ENCODE measurements at places on chromosomes 7 and 10.

DNA sequence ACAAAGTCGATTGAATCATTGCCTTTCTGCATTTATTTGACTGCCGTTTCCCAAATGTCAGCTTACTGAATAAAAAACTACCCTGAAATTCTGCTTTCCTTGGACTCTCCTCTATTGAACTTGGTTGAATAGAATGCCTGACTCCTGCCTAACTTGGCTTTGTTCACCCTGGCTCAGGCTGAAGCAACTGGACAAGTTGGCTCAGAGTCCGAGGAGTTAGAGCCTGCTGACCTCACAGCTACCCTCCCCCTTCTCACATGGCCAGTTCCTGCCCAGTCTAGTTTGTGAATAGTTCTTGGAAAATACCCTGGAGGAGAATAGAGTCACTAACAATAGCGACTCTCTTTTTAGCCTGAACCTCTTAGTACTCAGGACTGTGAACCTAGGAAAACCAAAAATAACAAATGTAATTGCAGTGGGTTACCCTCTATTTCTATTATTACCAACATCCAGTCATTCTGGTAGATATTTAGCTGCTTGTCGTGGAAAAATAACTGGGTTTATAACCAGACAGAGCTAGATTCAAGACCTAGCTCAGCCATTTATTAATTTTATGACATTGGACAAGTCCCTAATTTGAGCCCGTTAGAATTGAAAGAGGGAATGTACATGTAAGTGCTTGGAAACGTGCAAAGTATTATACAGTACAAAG is 17.3 kb upstream of the NRBF2 start:
- DNase-seq, result no peak

GRCh38 chr10:71528371-71529206 is 131.9 kb downstream of the CDH23 start:
- DNase-seq, result no peak

DNA sequence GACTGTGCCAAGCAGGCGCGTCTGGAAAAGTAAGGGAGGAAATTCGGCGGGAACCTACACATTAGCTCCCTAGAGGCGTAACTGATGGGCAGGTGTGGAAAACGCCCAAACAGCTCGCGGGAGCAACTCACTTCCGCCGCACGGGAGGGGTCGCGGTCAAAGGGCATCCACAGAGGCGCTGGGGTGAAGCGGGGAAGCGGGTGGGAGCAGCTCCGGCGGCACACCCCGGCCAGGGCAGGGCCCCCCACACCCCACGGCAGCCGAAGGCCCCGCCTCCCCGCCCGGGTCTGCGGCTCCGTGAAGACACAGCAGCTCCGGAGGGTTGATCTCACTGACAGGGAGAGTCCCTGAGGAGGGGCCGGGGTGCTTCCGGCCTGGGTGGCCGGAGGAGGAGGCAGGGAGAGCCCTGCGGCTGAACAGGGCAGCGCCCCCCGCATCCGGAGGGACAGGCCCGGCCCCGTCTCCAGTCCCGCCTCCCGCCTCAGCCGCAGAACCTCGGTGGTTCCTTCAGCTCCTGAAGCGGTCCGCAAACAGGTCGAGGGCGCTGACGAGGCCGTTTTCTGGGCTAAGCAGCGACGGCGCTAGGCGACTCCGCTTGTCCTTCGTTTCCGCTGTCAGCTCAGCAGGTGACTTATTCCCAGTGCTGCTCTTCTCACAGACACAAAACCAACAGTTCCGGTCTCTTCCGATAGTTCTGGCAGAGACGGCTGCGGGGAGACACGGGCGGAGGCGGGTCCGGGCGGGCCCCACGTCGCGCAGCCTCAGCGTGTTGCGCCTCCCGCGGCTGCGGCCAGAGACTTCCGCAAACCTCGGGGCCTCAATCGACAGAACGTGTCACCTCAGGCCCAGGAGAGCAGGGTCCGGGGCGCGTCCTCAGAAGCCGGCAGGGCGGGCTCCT is 276.1 kb downstream of the DNAJB6 start:
- no peak for DNase-seq

DNA sequence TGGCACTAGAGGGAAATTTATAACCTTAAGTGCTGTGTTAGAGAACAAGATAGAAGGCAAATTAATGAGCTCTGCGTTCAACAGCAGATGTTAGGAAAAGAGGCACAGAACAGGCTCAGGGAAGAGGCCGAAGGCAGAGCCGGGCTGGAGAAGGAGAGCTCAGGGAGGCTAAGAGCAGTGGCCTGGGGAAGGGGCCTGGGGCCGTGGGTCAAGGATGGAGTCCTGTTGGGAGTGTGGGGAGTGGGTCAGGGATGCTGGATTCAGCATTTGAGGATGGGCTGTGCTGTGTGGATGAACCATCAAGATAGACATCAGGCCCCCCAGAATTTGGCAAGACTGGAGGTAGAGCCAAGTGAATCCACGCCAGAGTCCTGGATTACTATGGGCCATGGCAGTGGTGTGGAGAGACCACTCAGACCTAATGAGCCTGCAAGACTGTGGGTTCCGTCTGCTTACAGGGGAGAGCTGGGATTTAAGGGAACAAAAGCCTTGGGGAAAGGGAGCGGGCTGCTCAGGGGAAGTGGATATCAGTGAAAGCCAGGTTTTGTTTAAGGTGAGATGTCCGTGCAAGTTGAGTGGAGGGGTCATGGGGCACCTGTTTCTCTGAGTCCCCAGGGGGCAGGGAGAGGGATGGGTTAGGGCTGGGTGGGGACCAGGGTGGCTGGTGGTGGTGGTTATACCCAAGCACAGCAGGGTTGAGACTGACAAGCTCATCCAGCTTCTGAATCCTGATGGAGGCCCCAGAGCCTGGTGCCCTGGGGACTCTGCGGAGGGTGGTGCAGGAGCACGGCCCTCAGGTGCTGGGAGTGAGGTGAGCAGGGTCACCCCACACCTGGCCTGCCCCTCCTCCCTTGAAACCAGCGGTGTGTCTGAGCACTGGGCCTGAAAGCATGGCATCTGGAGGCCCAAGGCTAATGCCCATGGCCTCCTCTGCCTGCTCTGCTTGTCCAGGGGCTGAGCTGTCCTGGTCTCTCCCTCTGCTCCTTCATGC is 101.7 kb downstream of the BMS1 start:
- no peak for DNase-seq

GRCh38 chr10:77699080-77699645 is 61.6 kb upstream of the KCNMA1 start:
- DNase-seq, result no peak

GRCh38 chr10:30747633-30748032 is 118.1 kb upstream of the LYZL2 start:
- DNase-seq, result no peak

- DNase-seq, result no peak
Observed at GRCh38 chr10:80580638-80581468, 43.2 kb downstream of the SH2D4B start.

GRCh38 chr7:46569133-46569465 is 648.0 kb upstream of the IGFBP3 start:
- no peak for DNase-seq

GRCh38 chr7:39265641-39266591 is 288.2 kb downstream of the POU6F2 start:
- no peak for DNase-seq

- no peak for DNase-seq
Observed at GRCh38 chr7:25802057-25802456, 349.9 kb upstream of the NFE2L3 start.

DNA sequence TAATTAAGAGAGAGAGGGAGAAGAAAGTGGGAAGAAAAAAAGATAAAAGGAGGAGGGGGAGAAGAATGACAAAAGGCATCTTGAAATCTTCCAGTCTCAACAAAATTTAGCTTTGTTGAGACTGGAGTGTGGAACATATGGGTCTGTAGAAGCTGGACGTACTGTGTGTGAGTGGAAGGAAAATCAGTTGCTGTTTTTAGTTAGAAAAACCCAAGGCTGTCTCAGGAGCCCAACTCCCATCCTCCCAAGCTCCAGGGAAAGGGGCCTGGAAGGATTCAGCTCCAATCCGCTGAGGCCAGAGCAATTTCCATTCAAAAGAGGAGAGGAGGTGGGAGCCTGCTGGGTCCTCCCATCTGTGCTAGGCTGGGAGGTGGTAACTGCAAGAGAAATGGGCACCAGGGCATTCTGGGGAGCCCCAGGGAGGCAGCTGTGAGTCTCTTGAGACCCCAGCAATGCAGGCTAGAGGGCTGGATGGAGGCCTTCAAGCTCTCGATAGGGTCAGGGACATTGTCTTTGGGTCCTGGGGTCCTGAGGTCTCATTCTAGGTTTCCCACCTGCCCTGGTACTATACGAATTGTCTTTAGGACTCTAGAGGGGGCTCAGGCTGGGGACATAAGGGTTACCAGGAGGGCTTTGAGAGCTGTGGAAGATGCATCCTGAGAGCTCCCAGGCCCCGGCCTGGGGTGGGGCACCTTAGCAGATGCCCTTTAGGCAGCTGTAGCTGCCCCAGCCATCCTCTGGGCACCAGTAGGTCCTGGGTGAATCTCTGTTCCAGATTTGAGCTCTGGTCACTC is 21.4 kb downstream of the ADCYAP1R1 start:
- DNase-seq, result no peak

- DNase-seq, result no peak
Observed at GRCh38 chr10:44253769-44254462, 131.0 kb downstream of the CXCL12 start.

GRCh38 chr7:47594406-47594805 is 12.5 kb upstream of the TNS3 start:
- no peak for DNase-seq

DNA sequence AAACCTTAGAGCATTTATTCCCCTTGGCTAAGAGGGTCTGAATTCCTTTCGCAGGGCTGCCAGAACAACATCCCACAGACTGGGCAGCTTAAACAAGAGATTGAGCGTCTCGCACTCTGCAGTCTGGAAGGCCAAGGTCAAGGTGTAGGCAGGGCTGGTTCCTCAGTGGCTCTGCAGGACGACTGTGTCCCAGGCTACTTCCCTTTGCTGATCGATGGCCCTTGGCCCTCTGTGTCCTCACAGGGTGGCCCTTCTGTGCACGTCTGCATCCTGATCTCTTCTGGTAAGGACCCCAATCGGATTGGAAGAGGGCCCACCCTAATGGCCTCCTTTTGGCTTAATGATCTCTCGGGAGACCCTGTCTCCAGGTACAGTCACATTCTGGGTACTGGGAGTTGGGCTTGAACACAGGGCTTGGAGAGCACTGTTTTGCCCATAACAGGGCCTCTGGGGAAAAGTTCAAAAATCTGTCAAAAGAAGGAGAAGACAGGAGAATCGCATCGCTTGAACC is 35.1 kb upstream of the DNAJB6 start:
- DNase-seq, result no peak

DNA sequence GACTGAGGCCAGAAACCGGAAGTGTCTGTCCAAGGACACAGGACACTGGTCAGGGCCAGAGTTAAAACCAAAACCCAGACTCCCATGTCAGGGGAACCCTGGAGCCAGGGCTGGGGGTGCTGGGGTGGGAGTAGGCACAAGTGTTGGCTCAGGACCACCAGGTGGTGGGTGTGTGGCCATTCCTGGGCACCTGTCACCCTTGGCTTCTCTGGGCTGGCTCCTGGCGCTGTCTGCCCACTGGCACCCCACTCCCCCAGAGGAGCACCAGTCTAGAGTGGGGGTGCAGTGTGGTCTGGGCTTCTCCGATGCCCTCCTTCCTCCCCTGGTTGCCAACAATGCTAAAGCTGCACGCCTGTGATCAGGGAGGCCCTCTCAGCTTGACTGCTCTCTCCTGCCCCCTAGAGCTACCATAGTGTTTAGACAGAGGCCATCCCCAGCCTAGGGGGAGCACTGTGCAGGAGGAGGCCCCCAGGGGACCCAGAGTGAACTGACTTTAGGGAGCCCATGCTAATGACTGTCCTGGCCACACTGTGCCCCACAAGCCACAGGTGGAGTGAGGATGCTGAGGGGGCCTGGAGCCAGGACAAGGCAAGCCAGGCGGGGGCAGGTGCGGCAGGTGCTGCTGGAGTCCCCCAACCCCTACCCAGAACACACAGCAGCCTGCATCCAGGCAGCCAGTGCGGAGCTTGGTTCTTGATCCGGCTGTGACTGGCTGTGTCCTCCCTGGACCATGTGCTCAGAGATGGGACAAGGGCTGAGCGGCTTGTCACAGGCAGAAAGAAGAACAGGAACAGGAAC is 11.0 kb downstream of the RASGEF1A start:
- no peak for DNase-seq

- DNase-seq, result no peak
Observed at GRCh38 chr10:80253266-80253962, 36.0 kb downstream of the MAT1A start.

- no peak for DNase-seq
Observed at GRCh38 chr10:83343676-83344075, 795.6 kb upstream of the GHITM start.

DNA sequence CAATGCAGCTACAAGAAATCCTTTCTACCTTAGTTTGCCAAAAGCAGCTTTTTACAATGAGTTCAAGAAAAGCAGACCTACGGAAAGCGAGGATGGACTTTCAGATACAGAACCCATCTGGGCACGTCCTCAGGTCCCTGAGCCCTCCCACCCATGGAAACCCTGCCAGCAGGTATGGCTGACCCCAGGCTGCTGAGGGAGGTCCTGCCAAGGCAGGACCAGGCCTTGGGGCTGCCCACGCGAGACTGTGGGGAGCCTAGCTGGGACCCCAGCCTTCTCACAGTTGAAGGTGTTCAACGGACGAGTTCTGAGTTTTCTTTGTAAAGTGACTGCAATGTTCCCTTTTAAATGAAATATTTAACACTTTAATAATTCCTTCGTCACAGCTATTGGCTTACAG is 245.0 kb downstream of the MGMT start:
- no peak for DNase-seq

DNA sequence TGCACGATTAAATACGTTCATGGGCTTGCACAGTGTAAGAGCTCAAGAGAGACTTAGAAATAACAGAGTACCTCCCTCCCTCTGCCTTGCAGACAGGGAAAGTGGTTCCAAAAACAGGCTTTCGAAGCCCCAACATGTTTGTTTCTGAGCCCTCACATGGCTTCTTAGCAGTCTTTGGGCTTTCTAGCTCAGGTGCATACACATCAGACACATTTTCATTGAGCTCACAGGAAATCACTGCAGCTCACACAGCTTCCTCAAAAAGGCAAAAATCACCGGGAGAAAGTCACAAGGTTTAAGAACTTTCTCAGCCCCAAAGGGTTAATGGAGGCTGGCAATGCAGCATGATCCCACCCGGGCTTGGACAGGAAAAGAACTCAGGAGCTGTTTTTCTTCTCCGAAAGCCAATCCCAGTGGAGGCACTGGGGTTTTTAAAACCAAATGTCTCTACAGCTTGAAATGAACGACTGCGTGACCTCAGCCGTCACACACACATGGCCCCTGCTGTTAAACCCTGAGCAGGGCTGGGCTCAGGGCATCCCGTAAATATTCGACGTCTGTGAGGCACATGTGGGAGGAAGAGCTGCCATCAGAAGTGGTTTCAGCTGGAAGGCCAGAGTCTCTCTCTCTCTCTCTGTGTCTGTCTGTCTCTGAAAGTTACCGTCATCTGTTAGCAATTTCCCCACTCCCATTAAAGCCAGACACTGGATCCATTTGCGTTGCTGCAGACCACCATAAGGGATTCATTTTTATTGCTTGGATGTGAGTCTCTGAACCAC is 69.7 kb downstream of the CALML3 start:
- DNase-seq, result no peak

DNA sequence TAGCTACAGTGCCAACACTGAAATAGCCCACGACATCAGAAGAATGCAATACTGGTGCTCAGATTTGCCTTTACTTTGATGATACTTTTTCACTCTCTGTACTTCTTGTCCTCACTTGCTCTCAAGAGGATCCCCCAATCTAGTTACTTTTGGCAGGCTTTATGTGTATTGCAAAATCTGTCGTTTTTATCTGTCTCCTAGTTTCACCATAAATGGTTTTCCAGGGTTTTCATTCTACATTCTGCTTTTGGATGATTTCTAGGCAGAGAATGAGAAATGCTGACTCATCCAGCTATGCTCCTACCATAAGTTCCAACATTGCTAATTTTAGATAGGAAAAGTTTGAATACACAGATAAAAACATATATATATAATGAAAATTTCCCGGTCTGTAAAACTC is 659.5 kb upstream of the NRG3 start:
- no peak for DNase-seq

GRCh38 chr7:116552602-116553001 is 27.8 kb downstream of the CAV1 start:
- DNase-seq, result no peak

Data from stimulated activated CD8-positive, alpha-beta memory T cell treated with anti-CD3 and anti-CD28 coated beads, Interleukin-7, amount 100 ng/mL, for 1 hour (primary cell).